Tracheal epithelial cell (primary cell): ENCODE measurements at places on chromosomes 1 and 21. TPM values are rescaled to one million over a fixed set of nuclear protein-coding genes. Genes with fewer than 3 reads are reported as not detected.

Gene TSTD1
- total RNA-seq, result 104 and 173 TPM in 2 replicates

Gene CYP4B1
- 0.72 TPM in 1 of 2 replicates, not detected in the other for total RNA-seq

Gene HPCAL4
- 0.24 TPM in 1 of 2 replicates, not detected in the other for total RNA-seq

Gene SHISA4
- total RNA-seq, result 8.7 and 10.9 TPM in 2 replicates

Gene COL9A2
- total RNA-seq, result 0.96 TPM in 1 of 2 replicates, not detected in the other

Gene GPR161
- total RNA-seq, result 9.4 and 20.5 TPM in 2 replicates

Gene RIMKLA
- under 0.01 TPM in 1 of 2 replicates, not detected in the other for total RNA-seq

Gene EPHA10
- total RNA-seq, result 0.24 TPM in 1 of 2 replicates, not detected in the other

Gene GPR37L1
- under 0.01 TPM in 1 of 2 replicates, not detected in the other for total RNA-seq

Gene RAD54L
- 0.96 and 1.7 TPM in 2 replicates for total RNA-seq

Gene C1orf115
- total RNA-seq, result 1.5 and 3.1 TPM in 2 replicates

Gene PPFIA4
- 0.64 and 14.0 TPM in 2 replicates for total RNA-seq

Gene OR6N1
- total RNA-seq, result not detected in 2 replicates

Gene TUT4
- total RNA-seq, result 20.0 and 28.1 TPM in 2 replicates

Gene KIF17
- 1.7 TPM in 2 replicates for total RNA-seq

Gene AGMAT
- total RNA-seq, result 1.9 and 2.1 TPM in 2 replicates

Gene IL12RB2
- 0.48 and 1.1 TPM in 2 replicates for total RNA-seq

Gene F3
- 246 and 791 TPM in 2 replicates for total RNA-seq

Gene MNDA
- not detected in 2 replicates for total RNA-seq

Gene RXRG
- total RNA-seq, result not detected in 2 replicates

Gene FCN3
- total RNA-seq, result 0.43 TPM in 1 of 2 replicates, not detected in the other

Gene DR1
- total RNA-seq, result 37.4 and 68.4 TPM in 2 replicates

Gene SV2A
- total RNA-seq, result 0.85 and 1.7 TPM in 2 replicates
